IPS DF 19.7 (cell line): ENCODE measurements at places on chromosomes 11 and 22.

DNA sequence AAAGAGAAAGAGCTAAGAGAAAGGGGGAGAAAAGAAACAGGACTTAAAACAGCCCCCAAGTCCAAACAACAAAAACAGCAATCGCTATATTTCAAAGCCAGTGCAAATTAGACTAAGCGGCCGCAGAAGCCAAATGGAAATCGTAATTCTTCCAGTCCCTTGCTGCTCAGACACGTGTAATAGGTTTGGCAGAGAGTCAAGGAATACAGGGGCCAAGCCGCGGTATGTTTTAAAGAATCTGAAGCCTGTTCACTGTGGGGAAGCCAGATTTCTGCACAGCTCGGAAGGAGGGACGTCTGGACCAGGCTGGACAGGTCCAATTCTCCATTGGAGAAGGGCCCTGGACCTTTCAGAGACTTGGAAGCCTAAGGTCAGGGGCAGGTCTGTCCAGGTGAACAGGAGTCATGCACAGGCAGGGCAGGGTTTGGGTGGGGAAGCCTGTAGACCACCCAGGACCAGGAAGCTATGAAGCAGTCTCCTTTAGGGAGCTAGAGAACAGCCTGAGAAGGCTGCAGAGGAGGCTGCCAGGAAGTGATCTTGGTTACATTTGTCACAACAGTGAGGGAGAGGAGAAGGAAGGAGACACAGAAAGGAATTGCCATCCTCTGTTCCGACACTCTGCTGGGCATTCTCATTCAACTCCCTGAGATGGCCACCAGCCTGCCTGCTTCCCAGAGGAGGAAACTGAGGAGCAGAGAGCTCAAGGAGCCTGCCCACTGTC is 265.5 kb upstream of the ISX start:
- no peak for DNase-seq

DNA sequence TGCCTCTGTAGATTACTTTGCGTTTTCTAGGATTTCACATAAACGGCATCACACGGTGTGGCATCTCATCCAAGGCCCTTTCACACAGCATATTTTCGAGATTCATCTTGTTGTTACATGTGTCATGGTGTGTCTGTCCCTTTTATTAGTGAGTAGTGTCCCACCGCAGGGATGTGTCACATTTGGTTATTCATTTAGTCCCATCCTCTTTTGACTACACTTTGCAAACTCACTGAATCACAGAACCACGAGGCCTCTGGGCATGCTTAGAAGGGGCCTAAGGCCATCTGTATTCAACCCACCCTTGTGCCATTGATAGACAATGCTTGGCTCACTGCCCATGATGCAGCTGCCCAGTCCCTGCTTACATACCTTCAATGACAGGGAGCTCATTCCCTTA is 4.2 kb upstream of the RAC2 start:
- DNase-seq, result no peak

GRCh38 chr11:20821470-20821869 is 152.1 kb downstream of the NELL1 start:
- DNase-seq, result no peak

DNA sequence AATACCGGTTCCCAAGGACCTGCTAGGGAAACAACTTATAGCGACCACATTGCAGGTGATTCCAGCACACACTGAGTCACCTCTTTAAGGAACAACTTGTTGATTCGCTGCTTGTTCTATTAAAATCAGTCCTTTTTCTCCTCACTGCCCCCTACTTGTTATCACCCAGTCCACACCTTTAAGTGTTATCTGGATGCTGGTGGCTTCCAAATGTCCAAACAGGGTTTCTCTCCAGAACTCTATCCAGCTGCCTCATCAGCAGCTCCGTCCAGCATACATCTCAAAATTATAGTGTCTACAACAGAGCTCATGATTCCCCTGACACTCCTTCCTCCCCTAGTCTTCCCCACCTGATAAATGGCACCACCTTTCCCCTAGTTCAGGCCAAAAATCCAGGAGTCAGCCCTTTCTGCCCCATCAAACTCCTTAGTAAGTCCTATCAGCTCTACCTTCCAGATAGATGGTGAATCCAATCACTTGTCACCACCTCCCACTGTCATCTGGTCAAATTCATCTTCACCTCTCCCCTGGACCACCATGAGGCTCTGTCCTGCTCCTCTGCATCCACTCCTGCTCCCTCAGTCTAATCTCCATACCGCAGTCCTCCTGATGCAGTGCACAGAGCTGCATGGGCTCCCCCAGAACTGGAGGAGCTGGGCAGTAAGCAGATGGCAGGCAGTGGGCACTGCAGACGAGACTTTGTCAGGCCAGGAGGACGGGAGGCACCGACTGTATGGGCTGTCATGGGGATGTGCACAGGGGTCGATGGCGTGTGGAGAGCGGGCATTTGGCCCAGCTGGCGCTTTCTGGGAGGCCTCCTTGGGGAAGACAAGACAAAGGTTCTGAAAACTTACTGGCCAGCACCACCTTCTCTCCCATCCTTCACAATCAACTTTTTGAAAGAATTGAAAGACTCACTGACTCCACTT is 19.3 kb downstream of the IL10RA start:
- DNase-seq, result no peak

GRCh38 chr11:75334402-75334891 is 17.0 kb downstream of the ARRB1 start:
- no peak for DNase-seq

GRCh38 chr11:61121917-61122316 is 19.6 kb downstream of the CD5 start:
- DNase-seq, result no peak

DNA sequence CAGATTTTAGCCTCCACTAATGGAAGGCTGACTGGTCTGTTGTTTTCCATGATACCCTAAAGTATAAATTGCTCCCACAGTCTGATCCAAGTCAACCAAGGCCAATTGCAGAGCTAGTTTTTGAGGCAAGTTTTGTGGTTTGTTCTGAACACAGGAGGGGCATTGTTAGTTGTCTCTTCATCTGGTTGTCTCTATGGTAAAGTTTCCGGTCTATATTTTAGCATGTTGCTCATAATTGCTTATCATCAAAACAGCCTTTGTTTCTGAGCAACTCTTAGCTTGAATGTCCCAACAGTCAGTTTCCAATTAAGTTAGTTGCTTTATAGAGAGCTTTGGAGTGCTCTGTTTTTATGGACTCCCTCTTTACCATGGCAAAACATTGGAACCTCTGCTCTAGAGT is 217.6 kb upstream of the CARD18 start:
- DNase-seq, result no peak
